ENCODE measurements at places on chromosomes 2 and 18.

DNA sequence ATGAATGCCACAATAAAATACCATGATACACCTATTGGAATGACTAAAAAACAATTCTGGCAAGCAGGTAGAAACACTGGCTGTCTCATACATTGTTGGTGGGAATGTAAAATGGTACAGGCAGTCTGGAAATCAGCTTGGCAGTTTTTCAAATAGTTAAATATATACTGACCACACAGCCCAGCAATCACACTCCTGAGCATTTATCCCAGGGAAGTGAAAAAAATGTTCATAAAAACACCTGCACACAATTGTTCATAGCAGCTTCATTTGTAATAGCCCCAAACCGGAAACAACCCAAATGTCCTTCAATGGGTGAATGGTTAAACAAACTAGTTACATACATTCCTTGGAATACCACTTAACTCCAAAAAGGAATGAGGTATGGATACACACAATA, 137.2 kb downstream of the TFCP2L1 start:
- no peak for DNase-seq

DNA sequence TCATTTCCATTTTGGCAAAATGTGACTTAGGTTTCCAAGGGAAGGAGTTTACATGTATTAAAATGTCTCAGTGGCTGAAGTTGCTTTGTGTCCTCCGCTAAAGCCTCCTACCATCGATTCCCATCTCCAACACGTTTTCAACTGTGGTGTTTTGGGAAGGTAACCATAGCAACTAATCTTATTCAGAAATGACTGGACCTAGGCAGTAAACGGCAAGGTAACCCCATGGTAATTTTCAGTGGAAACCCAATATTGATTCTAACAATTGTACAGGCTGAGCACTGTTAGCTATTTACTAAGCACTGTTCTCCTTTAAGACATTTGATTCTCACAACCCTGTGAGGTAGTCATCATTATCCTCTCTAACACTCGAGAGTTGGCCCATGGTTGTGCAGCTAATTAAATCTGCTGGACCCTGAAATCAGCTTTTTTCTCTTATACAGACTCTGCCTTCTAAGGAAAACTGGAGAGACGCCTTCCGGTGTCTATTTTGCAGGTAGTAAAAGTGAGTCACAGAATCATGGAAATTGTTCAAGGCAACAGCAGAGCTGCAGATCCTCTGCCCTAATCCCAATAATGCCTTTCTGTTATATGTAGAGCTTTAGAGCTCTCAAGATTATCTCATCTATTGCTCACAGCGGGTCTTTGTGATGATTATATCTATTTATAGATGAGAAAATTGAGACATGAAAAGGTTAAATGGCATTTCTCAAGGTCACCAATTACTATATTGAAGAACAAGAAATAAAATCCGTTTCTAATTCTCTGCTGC, 36.2 kb downstream of the FASTKD2 start:
- no peak for DNase-seq

DNA sequence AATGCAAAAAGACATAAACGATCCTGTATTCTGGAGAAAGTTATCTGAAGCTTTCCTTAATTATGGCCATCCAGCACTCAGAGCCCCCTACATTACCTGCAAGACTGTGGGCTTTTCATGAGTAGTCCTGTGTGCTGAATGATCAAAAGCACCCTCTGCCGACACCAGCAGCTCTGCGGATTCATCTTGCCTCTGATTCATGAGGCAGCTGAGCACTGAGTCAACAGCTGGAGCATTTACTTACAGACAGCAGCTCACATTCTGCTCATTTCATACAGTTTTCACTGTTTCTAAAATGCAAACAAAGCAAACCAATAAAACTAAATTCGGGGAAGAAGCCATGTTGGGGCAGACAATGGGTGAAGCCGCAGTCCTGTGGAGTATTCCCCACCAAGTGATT, 886.5 kb downstream of the CNTNAP5 start:
- DNase-seq, result no peak

DNA sequence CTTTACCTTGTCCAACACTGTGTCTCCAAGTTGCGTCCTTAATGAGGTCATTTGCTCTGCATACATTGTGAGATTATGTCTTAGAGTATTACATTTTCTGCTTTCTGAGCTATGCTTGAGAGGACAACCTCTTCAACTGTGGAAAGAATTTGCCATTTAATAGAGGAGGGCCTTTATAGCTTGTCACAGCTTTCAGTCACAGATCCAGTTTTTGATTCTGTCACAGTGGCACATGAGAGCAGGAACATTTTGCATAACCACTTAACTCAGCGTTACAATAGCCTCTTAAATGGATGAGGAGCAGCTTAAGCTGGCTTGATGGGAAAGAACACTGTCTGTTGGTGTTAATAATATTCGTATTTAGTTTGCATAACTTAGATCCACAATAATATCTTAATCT, 63.0 kb downstream of the RHBDD1 start:
- DNase-seq, result no peak

DNA sequence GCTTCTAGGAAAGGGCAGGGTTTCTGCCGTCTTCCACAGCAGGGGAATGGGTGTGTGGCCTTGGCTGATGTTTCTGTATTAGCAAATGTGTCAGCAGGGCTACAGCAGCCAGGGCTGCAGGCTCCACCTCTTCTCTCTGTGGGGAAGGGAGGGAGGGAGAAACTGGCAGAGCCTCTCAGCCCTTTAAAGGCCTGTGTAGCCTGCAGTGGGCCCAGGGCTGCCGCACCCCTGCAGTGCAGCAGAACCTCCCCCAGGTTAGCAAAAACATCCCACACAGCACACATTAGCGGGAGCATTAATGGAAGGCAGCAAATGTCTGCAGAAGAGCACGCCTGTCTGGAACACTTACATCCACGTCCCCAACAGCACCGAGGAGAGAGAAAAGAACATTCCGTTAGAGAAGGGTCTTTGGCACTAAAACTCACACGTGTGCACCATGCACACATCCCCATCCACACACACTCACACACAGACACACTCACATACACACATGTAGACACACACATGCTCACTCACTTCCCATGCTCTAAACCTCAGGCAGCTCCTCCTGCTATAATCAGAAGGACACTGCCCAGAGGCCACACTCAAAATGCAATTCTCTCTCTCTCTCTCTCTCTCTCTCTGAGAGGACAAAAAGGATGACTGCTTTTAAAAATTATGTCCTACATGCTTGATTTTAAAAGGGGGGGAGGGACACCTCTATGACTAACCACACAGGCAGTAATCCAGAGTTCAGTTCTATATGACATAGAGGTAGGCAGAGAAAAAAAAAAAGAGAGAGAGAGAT, 24.1 kb downstream of the MRPL35 start:
- no peak for DNase-seq

DNA sequence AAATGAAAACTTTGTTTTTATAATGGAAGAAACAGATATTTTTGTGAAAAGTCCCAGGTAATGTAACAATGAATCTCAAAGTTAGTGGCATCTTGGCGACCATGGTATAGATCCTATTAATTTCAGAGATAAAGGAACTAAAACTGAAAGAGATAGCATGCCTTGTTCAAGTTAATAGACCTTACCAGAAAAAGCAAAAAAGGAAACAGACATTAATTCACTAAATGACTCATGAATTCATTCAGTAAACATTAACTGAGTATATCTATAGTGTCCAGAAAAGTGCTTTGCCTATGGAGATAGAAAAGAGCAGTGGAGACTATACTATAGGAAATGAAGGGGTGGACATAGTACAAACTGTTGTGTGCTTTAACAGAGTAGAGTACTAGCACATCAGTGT, 763.3 kb downstream of the TRIB2 start:
- DNase-seq, result no peak

DNA sequence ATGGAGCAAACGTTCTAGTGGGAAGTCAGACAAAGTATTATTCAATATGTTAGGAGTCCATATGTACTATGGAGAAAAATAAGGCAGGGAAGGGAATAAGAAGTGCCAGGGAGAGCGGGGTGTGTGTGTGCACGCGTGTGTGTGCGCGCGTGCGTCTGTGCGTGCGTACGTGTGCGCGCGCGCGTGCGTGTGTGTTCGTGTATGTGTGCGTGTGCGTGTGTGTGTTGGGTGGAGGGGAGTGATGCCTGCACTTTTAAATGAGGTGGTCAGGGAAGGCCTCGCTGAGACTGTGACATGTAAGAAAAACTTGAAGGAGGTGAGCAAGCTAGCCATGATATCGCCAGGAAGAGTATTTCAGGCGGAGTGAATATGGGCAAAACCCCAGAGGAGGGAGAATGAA, 1.6 kb upstream of the MREG start:
- DNase-seq, result no peak

GRCh38 chr2:220006152-220006621, 378.8 kb downstream of the SLC4A3 start:
- no peak for DNase-seq

- DNase-seq, result no peak
Observed at GRCh38 chr2:157260533-157261198, 3.2 kb downstream of the GALNT5 start.

DNA sequence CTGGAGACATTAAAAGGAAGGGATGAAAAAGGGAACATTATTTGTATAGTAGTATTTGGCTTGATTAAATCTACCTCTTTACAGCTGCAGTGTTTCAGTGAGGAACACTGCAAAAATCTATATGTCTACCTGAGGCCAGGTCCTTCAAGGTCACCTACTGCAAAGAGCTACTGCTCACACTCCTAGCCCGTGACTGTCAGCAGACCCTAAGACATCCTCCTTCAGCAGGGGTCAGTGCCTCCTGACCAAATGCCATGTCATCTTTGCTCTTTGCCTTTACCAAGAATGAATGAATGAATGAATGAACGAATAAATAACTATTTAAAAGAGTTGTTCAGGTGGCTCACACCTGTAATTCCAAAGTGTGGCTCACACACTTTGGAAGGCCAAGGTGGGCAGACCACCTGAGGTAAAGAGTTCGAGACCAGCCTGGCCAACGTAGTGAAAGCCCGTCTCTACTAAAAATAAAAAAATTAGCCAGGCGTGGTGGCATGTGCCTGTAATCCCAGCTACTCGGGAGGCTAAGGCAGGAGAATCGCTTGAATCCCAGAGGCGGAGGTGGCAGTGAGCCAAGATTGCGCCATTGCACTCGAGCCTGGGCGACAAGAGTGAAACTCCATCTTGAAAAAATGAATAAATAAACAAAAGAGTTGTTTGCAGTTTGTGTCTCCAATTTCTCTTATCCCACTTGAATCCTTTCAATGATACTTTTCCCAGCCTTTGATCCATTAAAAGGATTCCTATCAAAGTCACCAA, 84.3 kb upstream of the GRB14 start:
- no peak for DNase-seq

GRCh38 chr2:64617631-64618151, 36.0 kb downstream of the SERTAD2 start:
- no peak for DNase-seq

- no peak for DNase-seq
Observed at GRCh38 chr2:164030623-164031022, 294.8 kb upstream of the FIGN start.

- no peak for DNase-seq
Observed at GRCh38 chr2:126777620-126777978, 121.1 kb upstream of the TEX51 start.

DNA sequence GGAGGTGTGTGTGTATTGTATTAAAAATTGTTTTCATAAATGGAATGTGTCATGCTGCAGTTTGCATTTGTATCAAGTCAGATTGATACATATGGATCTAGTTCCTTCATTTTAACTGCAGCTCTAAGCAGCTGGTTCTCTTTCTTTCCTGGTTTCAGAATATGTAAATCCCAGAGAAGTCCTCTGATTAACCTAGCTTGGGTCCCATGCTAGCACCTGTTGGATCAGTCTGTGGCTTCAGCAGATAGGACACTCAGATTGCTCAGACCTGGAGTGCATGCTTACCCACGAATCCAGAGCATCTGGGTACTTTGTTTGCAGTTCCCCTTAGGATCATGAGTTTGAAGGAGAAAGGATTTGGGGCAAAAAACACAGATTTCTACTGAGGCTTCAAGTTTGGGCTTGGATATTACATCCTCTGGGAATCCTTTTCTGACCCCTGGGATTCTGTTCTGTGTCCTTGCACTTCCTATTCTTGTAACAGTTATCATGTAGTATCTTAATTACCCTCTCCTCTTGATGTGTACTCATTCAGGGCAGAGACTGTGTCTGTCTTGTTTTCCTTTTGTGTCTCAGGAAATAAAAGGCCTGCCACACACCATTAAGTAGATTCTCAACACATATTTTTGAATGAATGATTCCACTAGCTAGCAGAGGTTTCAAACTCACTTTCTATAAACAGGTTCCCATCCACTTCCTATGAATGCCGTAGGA, 142.1 kb downstream of the PHLPP1 start:
- DNase-seq, result no peak

GRCh38 chr2:44305882-44306281, 30.6 kb downstream of the SLC3A1 start:
- no peak for DNase-seq

DNA sequence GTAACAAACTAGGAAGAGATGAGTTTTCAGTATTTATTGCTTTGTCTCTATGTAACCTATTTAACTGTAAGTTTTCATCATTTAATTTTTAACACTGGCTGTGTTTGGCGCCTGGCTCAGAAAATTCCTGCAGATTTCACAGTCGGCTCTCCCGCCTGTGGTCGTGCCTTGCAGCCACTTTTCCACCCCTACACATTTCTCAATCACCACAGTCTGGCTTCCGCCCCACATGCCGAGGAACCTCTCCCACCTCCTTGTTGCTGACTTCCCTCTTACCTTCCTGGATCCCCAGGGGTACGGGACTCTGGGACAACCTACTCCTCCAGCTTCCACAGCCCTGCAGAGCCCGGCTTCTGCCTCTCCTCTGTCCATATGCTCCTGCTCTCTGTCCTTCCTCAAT, 41.6 kb upstream of the MGAT4A start:
- DNase-seq, result no peak

DNA sequence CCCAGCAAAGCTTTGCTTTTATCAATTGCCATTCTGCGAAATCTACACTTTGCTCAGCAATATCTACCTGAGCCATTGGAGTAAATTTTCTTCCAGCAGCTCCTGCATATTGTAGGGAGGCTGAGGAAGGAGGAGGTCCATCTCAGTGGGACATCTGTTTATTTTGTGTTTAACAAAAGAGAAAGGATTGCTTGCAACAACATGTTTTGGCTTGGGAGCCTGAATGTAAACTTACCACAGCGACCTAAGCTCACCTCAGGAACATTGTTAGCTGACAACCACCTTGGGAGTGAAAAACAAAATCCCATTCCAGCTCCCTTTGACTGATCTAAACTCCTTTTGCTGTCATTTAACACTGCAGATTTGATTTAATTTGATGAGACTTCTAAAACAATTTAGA, 356.1 kb downstream of the SS18 start:
- no peak for DNase-seq

DNA sequence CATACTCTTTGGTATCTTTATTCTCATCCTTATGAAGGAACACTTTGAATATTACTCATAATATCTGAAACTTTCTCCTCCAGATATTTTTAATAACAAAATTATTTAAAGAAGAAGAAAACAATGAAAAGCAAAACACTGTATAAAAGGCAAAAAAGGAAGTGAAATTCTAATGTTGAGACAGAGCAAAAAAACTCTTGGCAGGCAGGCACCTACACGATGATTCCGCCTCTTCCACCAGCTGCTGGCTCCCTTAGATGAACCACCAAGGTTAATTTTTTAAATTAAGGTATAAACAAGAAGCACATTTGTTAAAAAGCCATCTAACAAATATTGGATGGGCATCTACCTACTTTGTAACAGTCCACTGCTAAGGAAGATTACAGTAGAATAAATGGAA, 434.7 kb downstream of the EPHA4 start:
- no peak for DNase-seq
